ENCODE measurements at places on chromosomes 16 and 17.

DNA sequence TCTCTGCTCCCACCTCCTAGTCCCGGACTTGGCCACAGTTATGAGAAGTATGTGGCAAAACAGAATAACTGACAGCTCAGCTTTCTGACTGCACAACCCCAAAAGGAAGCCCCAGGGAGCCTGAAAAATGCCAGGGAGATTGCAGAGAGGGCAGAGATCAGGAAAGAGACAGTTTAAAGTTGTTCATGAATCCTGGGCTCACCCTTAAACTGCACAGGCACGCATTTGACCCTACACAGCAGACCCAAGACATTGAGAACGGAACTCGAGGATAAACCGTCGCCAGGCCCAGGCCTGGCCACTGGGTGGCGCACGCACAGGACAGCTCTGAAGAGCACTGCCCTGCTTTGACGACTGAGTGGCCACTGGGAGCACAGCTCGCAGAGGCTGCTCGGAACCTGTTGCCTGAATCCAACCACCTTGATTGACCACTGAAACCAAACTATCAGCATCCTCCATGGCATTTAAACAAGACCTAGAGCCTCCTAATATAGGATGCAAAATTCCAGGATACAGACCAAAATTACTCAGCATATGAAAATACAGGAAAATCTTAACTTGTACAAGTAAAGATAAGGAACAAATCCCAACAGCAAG, 114.0 kb downstream of the C16orf95 start:
- DNase-seq: peak; percentile 75

DNA sequence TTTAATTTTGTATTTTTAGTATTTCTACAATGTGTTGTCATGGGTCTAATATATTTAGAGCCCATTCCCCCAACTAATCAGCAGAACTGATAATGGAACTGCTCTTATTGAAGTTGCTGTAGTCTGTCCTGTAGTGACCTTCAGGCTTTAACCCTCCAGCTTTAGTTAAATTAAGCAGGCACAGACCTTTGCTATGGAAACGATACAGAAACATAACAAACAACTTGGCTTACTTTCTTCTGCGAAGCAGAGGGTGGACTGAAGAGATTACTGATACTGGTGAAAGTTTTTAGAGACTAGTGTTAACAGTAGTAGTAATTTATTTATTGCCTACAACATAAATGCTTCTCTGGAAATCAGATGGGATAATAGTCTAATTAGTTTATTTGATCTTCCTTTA, 61.4 kb downstream of the NFATC3 start:
- DNase-seq: peak; percentile 25

- peak; percentile 91 for DNase-seq
These were observed at the start of gene SLC12A4 for GRCh38 chr16:67968400-67969253. TSS of gene SLC12A4 (minus strand) at chr16:67968637. CDS start at chr16:67968553, 84 bp downstream.

DNA sequence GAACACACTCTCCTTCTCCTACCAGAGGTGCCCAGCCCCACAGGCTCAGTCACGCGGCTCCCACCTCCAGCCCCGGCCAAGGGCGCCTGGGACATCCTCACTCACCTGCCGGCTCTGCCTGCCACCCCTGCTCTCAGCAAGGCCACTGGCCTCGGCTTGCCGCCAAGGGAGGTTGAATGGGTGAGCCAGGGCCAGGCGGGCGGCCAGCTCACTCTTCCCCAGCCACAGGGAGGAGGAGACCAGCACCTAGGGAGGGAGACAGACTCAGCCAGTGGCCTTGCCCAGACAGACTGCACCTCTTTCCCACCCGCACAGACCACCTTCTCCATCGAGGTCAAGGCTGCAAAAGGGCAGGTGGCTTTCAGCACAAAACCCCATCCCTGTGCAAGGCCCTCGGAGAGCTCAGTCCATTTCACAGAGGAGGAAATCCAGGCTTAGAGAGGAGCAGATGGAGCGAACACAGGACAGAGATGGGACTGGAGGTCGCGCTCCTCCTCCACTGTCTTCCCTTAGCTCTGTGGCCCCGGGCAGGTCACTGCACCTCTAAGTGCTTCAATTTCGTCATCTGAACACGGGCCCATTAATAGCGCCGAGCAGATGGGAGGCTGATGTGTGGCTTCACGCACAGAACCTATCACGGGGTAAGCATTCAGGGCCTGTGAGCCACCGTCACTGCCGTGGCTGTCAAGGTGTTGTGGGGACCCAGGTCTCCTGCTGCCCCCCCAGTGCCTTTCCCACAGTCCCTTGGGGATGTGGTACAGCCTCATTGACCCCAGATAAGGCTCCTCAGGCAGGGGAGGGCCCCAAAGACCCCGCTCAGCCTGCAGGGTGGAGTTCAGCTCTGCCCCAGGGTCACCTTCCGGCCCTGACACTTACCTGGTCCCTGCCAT, 56.1 kb downstream of the RMI2 start:
- DNase-seq: peak; percentile 3

DNA sequence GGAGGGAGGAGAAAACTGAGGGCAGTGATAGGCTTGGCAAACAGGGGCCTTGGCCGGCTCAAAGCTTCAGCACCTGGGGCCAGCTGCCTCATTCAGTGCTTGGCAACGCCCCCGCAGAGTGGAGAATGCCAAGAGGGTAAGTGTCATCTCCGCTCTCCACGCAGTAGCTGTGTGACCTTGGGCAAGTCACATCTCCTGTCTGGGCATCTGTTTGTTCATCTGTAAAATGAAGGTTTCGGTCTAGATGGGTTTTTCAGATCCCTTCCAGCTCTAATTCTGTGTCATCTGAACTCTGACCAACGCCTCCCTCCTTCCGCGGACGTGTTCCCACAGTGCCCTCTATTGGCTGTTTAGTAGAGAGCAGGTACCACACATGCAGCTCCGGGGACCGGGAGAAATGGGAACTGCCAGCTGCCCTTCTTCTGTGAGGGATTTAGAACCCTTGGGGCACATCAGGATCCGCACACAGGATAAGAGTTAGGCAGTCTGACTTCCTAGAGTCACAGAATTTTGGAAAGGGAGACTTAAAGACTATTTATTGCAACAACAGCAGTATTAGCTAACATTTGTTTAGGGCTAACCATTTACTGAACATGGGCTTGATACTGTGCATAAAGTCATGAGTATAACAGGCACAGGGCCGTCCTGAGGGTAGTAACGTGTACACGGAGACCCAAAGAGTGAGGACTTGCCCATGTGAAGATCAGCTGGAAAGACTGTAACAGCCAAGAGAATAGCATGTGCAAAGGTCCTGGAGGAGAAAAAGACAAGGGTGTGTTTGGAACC, 26.8 kb downstream of the GP2 start:
- peak; percentile 52 for DNase-seq

- peak; percentile 60 for DNase-seq
These were observed 45.6 kb upstream of the BAHCC1 start for GRCh38 chr17:81349397-81350319.

Data from BE2C (cell line).